ENCODE measurements at places on chromosomes 3 and 15.

- DNase-seq = no peak
These were observed 577 bp downstream of the ZNF148 start for GRCh38 chr3:125374501-125374995.

DNA sequence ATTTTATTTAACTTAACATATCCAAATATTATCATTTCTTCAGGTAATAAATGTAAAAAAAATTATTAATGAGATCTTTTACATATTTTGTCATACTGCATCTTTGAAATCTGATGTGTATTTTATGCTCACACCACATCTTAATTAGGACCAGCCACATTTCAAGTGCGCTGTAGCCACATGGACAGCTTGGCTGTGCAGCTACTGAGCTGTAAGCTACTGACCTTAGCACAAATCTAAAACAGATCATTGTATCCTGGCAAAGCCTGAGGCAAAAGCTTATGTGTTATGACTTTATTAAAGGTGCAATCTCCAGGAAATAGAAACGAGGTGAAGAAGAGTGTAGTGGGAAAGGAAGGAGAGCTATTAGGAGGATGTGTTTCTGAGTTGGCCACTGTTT, 126.7 kb upstream of the UBE2E2 start:
- no peak for DNase-seq

- no peak for DNase-seq
These were observed 1.0 kb downstream of the ZNF589 start for GRCh38 chr3:48241796-48242455.

DNA sequence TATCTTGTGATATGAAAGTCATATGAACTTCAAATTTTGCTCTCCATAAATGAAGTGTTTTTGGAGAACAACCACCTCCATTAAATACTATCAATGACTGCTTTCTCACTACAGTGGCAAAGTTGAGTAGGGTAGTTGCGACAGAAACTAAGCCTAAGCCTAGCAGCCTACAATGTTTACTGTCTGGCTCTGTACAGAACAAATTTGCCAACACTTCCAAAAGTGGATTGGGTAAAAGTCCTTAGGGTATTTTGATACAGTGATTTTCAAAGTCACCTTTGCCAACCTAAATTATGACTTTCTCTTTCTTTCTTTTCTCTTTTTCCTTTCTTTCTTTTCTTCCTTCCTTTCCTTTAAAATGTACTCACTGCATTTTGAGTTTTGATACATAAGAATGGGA, 142.6 kb downstream of the PLCL2 start:
- DNase-seq = no peak

DNA sequence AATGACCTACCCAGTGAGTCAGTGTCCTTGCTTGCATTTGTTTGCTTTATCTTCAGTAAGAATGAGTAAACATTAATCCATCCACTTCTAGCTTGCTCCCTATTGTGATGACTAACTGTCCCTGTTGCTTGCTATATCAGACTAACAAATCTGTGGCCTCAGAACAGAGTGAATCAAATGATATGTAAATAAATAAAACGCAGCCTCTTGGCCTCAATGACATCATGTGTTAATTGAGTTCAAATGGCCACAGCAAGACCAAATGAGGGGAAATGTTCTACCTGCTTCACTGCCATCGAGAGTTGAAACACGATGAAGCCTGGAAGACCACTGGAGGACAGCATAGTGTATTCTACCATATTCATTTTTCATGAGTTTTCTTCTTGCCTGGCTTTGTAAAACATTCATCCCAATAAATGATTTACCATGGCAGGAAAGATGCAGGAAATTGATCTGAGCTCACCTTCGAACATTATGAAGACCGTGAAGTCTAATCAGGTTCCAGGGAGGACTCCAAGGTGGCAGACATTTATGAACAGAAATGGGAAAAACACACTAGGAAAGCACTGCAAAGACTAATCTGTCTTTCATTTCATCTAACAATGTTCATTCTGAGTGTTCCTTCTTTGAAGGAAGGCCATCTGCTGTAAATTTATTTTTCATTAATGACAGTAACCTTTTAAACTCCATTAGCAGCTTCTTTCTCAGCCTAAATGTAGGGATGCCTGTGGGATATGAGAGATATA, 1144.5 kb downstream of the TUSC7 start:
- no peak for DNase-seq

Data from glomerular endothelial cell (primary cell).